ENCODE measurements at places on chromosomes 2 and 18. TPM values are rescaled to one million over a fixed set of nuclear protein-coding genes. Genes with fewer than 3 reads are reported as not detected.

DNA sequence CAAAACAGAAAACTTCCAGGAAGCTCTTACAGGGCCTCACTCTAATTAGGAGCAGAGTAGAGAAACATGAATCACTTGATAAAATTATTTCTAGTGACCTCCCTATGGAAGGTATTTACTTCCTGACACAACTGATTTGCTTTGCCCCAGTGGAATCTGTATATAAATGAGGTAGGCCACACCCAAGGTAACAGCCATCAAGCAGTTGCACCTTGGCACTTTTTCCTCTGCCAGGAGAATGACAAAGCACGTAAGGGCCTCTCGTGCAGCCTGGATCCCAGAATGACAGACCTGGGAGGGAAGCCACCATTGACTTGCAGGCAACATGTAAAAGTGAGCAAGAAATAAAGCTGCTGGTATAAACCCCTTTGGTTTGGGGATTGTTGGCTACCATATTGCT lies 620.0 kb upstream of the SLC39A10 start:
- DNase-seq: no peak

- DNase-seq: no peak
Observed at GRCh38 chr2:11099122-11100065, 55.9 kb upstream of the SLC66A3 start.

DNA sequence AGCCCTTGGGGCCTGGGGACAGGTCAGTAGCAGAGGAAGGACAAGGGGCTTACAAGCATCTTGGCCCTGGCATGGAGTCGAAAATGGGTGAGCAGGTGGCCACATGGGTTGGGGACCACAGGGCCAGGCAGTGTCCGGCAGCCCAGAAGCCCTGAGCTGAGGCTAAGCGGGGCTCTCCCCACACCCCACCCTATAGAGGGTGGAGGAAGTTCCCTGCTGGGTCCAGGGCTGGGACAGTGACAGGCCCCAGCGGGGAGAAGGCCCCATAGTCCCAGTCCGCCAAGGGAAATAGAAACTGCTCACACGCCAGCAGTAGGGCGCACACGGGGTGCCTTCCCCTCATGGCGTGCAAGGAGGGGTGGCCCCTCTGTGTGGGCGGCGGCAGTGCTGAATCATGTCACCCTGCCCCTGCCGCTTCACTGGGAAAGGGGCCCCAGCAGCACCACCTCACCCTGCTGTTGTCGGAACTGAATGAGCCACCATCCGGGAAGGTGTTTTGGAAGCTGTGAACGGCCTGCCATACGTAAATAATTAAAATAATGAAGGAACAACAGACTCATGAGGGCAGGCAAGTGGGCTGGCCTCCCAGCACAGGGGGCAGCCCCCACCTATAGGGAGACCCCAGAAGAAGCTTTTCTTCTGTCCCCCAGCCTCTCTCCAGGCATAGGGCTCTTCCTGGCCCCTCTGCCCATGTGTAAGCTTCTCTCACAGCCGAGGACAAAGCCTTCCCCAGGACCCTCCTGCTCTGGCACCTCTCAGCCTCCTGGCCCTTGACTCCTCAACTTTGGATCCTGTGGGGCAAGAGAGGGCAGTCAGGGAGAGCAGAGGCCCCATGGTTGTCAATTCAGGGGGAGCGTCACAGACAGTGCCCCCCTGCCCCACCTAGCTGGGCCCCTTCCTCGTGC lies 12.7 kb upstream of the DUSP2 start:
- DNase-seq: no peak

The UXS1 gene
- 45.3 TPM for polyA plus RNA-seq

DNA sequence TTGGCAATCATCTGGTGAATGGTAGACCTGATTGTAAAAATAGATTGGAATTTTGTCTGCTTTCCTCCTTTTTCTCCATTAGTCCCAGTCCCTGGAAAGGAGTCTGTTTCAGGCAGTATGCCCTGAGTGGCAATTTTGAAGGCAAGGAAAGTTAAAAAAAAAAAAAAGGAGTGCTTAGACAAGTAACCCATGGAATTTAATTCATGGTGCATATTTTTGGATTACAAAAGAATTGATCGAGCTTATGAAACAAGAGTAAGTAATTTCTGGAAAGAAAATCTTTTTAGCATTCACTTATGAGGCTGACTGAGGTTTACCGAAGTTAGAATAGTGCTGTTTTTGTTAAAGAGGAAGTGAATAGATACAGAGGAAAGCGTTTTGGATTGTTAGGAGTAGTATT lies 29.4 kb upstream of the TMEM178A start:
- no peak for DNase-seq

DNA sequence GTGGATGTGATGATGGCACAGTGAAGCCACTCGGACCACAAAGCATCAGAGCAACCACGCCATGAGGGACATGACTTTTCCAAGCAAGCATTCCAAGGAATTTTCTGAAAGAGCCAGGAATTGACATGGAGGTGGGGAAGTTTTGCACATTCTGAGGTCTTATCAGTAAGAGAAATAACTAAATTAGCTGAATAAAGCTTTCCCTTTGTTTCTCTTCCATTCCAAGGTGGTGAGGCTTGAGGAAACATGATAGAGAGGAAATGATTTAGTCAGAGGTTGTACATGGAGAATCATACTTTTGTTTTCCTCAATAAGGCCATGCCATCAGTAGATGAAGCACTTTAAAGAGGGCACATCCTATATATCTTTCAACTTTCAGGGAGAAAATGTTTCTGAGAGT lies 115.7 kb upstream of the MMADHC start:
- no peak for DNase-seq

The VWC2L gene
- not detected for polyA plus RNA-seq

GRCh38 chr2:184923751-184924150 lies 325.4 kb downstream of the ZNF804A start:
- no peak for DNase-seq

The POTEJ gene
- polyA plus RNA-seq: not detected

DNA sequence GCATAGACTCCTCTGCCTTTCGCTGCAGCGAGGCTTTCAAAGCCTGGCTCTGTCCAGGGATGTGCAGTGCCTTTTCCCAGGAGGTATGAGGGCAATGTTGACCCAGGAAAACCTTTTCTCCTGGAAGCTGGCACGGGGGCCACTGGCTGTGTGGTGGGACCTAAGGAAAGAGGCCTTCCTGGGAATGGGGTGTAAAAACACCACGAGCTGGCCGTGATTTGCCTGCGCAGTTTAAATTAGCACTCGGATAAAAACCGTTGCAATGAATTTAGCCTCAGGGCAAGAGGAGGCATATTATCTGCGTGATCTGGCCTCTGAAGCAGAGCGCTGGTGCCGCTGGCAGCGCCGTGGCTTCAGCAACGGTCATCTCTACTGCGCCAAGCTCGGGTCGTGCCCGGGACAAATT lies 3.0 kb downstream of the OSR1 start:
- DNase-seq: no peak

The GORASP2 gene
- polyA plus RNA-seq: not detected

- no peak for DNase-seq
Observed at GRCh38 chr2:151664520-151664919, 69.8 kb downstream of the NEB start.

DNA sequence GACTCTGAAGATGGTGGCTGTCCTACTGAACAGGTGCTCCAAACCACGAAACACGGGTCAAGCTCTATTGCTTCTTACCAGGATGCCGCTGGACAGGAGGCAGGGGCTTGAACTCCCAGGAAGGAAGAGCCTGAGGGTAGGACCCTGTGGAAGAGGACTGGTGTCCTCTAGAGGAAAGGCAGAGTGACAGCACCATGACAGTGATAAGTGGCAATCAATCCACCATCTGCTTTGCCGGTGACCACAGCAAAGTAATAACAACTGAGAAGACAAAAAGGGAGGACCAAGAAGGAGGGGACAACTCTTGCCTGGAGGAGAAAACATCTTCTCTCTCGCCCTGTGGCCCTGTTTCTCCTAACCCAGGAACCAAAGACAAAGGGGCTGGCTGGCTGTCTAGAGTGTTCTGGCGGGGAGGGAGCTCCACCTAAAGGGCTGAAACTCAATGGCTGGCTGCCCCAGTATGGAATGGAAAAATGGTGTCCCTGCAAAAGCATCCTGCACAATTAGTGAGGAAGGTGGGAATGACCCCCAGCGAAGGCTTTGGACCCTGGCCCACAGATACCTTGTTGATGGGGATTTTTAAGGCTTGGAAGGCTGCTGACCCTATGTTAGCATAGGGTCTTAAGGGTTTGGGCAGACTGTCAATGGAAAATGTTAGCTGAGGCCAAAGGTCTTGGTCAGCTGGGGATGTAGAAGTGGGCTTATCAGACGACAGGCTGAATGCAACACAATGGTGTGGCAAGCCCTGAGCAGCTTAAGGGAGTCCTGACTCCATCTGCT lies 35.4 kb downstream of the PROC start:
- DNase-seq: no peak

The UBE2F gene
- polyA plus RNA-seq: 34.3 TPM

The GNLY gene
- not detected for polyA plus RNA-seq

GRCh38 chr2:25042321-25043240 lies 705 bp downstream of the EFR3B start:
- peak; percentile 35 for DNase-seq

The DLX1 gene
- 0.10 TPM for polyA plus RNA-seq

DNA sequence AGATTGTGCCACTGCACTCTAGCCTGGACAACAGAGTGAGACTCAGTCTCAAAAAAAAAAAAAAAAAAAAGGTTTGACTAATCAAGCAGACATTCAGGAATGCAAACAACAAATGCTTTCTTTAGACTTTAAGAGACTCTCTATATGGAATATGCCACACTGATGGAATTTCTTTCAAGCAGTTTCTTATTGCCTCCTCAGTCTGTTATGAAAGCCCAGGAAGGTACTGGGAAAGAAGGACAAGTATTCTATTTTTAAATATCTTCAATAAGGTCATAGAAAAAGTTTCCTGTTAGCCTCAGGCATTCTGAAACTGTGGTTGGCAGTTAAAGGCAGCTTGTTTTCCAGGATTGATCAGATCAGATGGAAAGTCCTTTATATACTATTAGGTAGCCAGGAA lies 241.6 kb downstream of the PIK3C3 start:
- DNase-seq: no peak

The DNAJC5G gene
- 0.14 TPM for polyA plus RNA-seq

DNA sequence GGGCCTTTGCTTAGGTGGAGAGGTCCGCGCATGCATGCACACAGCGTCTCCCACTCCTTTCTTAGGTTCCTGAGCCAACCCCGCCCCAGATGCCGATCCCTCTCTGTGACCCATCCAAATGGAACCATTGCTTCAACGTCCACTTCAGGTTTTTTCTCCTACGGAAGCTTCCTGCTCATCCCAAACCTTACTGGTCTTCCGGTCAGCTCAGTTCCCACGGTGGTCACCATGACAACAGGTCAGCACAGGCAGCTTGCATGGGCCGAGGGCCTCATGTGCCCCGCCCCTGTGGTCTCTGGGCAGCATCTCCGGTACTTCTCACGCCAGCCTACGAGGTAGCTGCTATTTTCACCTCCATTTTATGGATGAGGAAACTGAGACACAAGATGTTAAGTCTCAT lies 163.7 kb downstream of the SOCS6 start:
- no peak for DNase-seq

DNA sequence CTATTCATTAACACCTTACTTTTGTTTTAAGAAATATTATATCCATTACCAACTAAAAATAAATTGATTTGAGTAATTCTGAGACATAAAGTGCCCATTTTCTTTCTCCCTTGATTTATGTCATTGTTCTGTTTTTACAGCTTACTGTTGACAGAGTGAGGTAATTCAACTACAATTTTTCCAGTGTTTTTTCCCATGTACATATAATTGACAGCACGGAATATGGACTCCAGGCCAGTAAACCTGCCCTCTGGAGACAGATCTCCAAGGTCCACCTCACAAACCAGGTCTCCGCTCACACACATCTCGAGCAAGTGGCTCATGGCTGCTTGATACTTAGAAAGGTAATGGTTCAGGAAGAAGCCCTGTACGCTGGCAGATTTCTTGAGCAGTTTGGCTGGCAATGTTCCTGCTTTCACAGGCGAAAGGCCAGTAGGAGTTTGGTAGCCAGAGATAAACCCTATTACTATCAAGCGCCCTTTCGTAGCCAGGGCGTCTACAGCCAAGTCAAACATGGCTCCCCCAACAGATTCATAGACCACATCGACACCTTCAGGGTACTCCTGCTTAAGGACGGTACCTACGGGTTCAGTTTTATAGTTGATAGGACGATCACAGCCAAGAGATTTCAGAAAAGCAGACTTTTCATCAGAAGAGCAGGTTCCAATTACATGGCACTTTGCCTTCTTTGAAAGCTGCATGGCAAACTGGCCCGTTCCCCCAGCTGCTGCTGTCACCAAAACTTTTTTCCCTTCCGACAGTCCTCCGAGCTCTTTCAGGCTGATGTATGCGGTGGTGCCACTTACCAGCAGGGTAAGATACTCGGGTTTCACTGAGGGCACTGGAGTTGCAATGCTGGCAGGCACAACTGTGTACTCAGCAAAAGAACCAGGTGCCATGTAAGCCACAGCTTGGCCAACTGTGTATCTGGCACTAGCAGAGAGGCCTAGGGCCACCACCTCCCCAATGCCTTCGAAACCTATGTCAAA lies 7.4 kb downstream of the PTGR3 start:
- DNase-seq: peak; percentile 59

The KCNJ13 gene
- 0.07 TPM for polyA plus RNA-seq

The RESP18 gene
- not detected for polyA plus RNA-seq

GRCh38 chr2:8872821-8873432 lies 35.5 kb upstream of the KIDINS220 start:
- peak; percentile 36 for DNase-seq

- DNase-seq: peak; percentile 23
Observed at GRCh38 chr2:16105669-16106281, 165.4 kb downstream of the MYCN start.

GRCh38 chr2:86697551-86698104 lies 22.5 kb upstream of the RMND5A start:
- no peak for DNase-seq

The PTGR3 gene
- 35.7 TPM for polyA plus RNA-seq

GRCh38 chr2:54097124-54097523 lies 18.3 kb upstream of the ACYP2 start:
- DNase-seq: no peak

DNA sequence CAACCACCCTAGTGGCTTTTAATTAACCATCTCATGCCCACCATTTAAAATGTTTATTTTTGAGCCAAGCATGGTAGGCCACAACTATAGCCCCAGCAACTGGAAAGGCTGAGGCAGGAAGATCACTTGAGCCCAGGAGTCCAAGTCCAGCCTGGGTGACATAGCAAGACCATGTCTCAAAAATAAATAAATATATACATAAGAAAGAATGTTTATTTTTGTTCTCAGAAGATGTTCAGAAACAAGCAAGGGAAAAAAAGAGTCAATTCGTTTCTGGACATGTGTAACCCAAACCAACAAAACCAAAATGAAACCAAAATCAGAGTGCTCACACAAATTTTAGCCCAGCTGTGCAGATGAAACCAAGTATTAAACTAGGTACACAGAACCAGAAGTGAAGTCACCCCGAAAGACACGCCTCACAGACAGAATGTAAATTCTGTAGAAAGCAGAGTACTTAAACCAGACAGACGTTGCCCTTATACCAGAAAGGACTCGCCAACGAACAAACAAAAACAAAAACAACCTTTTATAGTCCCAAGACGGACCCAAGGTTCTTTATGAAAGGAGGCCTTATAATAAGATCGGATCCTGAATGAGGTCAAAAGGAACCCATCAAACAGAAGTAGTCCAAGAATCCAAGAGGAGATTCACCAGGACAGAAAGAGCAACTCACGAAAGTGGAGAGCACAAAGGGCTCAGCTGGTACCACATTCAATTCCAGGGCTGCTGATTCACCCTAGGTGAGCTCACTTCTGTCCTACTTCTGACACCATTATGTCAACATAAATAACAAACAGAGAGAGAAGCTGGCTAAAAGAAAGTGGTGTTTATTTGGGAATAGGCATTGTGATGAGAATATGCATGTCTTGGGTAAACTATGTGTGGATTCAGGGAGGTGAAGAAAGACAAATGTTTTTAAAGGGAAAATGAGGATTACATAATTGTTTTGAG lies 31.8 kb upstream of the MTCL1 start:
- DNase-seq: no peak

- DNase-seq: no peak
Observed at GRCh38 chr2:183592271-183592670, 468.0 kb downstream of the NUP35 start.
